ENCODE measurements at places on chromosomes 2 and 18.

DNA sequence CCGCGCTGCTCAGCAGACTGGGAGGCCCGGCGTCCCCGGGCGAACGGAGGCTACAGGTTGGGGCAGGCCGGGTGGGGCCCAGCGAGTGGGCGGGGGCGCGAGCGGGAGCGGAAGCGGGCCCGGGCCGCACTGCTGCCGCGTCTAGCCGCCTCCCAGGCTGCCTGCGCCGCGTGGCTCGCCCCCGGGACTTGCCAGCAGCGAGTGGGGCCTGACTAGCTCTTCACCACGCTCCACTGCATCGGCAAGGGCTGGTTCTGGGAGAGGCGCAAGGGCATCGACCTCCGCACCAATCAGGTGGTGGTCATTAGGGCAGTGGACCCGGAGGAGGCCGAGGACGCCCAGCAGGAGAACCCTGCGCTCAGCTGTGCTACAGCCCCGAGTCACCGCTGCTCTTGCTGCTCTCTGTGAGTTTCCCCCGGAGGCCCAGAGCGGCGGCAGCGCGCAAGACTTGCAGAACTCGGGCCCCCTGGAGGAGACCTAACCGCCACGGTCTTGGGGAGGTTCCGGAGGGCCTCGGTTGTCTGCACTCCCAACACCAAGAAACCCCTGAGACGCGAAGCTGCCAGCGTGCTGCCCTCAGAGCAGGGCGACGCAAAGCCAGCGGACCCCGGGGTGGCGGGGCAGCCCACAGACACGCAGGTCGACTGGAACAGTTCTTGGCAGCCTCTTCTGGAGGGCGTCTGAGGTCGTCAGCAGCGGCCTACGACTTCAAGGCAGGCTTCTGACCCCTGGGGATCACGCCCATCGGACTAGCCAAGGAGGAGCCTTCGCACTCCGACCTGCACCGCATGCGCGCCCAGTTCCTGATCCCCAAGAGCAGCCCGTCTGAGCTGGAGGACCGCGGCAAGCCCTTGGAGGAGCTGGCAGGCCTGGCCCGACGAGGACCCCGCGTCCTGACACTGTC is 27.2 kb upstream of the PTPN2 start:
- peak; percentile 15 for DNase-seq

DNA sequence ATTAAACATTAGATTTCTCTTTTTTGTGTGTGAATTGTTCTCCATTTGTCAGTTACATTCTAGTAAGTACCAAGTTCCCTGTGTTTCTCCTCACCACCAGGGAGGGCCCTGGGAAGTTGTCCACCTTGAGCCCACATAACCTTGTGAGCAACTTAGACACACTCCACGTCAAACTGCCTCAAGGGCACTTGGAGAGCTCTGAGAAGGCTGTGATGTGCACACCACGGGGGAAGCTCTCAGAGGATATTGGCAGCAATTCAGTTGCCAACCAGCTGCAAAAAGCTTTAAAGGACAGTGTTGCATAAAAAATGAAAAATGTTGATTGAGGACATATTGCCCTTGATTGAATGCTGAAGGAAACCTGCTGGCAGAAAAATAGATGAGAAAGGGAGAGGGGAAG is 743.6 kb downstream of the RNF144A start:
- no peak for DNase-seq

GRCh38 chr2:148971547-148971946 is 67.0 kb upstream of the LYPD6B start:
- no peak for DNase-seq

- DNase-seq: no peak
Measured at GRCh38 chr2:66948234-66948633, 448.9 kb upstream of the ETAA1 start.

GRCh38 chr18:48134609-48135008 is 204.2 kb upstream of the SMAD2 start:
- no peak for DNase-seq

- DNase-seq: no peak
Measured at GRCh38 chr2:12895017-12895416, 178.3 kb downstream of the TRIB2 start.

DNA sequence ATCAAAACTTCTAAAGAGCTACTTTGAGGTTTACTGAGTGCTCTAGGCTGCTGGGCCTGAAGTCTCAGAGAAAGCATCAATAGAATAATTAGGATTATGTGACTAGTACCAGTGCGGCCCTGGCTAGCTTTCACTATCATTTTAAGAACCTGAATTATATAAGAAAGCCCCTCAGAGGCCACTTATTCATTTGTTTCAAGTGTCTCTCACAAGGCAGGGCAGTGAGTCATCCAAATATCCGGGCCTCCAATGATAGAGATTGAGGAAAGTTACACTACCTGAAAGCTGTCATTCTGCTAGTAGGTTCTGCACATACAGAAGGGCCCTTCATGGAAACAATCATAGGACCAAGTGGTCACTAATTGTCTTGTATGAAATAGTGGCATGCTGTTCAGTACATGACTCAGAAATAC is 193.1 kb downstream of the L3MBTL4 start:
- no peak for DNase-seq

- DNase-seq: no peak
Measured at GRCh38 chr2:156435396-156435717, 822 bp upstream of the GPD2 start.

GRCh38 chr2:54455131-54455562 is 980 bp upstream of the SPTBN1 start:
- DNase-seq: no peak

DNA sequence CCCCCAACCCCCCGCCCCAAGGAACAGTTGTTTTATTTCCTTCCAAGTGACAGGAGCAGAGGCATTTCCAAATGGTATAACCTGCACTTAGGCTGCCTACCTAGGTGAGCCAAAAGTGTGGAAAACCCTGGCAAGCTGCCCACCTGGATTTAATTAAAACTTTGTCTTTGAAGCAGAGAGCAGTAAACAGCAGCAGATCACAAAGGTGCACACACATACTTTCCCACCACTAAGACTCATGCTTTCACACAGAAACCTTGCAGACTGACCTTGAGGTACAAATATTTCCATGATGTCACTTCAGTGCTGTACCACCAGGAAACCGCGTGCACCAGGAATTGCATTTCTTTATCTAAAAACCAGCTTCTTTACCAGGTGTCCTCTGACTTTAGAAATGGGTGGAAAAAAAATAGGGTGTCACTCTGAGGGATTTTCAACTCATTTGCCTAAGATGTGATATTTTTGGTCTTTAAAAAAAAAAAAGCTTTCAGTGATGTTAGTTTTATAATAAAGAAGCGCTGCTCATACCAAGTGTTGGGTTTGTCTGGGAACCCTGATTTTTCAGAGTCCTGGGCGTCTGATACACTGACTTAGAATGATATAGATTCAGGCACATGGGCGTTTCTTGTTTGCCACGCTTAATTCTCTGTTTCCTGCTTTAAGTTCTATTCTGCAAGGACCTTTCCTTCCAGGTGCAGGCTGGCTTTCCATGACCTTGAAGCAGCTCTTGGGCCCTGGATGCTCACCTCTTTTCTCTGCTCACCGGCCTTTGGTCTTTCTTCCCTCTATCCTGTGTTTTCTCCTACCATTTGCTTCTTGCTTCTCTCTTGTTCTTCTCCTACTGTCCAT is 70.7 kb upstream of the BCL2L11 start:
- no peak for DNase-seq

- DNase-seq: no peak
Measured at GRCh38 chr2:136049011-136049742, 63.8 kb upstream of the DARS1 start.

DNA sequence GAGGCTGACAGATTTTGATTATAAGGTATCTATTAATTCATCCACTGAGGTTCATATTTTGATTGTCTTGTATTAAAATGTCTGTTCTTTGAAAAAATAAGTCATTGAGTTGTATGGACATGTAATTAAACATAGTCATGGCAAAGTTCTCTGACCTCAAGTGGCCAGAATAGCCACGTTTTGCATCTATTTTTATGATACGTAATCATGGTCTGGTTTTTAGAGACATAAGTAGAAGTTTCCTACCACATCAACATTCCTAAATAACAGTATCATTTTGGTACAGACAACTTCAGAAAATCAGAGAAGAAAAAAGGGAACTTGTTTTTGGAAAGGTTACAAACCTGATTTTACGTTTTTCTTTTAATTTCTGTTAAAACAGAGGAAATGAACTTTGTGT is 47.6 kb downstream of the COL5A2 start:
- no peak for DNase-seq

DNA sequence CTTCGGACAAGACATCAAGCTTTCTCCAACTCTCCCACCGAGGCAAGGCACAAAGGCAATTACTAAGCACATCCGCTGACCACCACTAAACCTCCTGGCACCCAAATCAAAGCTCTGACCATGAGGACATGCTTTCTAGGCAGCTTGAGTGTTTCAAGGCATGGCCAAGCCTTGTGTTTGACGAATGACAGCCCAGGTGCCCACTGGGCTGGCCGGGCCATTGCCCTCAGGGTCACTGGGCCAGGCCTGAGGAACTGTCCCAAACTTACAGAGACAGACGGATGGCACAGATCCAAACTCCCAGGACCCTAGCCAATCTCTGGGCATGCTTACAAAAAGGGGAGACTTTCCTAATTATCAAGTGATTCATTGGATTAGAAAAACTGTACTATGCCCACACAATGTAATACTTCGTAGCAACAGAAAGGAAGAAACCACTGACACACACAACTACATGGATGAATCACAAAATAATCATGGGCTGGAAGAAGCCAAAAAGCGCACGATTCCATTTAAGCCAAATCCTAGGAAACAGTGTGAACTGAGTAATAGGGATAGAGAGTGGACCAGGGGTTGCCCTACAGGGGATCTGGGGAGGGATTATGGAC is 20.2 kb downstream of the CRACDL start:
- DNase-seq: no peak

GRCh38 chr18:46156124-46156745 is 52.0 kb downstream of the HAUS1 start:
- DNase-seq: no peak

GRCh38 chr2:43542285-43542933 is 53.4 kb downstream of the THADA start:
- no peak for DNase-seq

DNA sequence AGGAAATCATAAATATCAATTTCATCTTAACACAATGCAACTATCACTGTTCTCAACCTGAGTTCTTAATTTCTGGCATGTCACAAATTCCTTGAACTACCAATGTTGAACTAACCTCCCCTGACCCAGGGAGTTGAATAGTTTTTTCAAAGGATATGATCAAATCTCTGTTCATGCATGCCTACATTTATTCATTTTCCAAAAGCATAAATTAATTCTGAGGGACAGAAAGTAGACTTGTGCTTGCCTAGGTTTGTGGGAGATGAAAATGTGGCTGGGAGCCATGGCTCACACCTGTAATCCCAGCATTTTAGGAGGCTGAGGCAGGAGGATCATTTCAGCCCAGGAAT is 175.7 kb downstream of the TGIF1 start:
- DNase-seq: no peak

GRCh38 chr2:11675423-11676112 is 5.6 kb upstream of the NTSR2 start:
- DNase-seq: no peak

DNA sequence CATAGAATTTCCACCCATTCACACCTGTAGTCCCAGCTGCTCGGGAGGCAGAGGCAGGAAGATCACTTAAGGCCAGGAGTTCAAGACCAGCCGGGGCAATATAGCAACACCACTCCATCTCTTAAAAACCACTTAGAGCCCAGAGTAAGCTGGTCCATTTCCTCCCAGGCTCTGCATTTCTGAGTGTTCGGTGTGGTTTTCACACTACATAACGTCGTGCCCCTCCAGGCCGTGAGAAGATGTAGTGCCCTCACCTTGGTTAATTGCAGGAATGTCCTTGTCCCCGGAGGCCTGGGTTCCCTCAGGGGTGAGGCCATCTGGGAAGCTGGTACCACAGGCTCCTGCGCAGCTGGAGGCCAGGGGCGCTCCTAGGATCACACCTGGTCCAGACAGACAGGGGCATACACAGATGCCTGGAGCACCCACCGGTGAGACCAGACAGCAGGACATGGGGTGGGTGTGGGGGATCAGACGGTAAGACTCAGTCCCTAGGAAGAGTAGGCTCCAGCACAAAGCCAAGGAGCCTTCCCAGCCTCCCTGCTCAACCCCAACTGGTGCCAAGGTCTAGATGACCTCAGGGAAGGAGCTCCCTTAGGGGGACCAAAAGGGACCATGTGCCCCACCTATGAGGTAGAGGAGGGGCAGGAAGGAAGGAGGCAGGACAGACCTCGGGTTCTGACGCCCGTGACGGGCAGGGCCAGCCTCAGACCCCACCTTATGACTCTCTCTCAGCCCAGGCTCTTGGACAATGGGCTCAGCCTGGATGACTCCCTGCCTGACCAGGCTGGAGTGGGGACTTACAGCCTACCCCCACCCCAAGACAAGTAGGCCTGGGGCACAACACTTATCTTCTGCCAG is 752 bp downstream of the ASTL start:
- DNase-seq: no peak

DNA sequence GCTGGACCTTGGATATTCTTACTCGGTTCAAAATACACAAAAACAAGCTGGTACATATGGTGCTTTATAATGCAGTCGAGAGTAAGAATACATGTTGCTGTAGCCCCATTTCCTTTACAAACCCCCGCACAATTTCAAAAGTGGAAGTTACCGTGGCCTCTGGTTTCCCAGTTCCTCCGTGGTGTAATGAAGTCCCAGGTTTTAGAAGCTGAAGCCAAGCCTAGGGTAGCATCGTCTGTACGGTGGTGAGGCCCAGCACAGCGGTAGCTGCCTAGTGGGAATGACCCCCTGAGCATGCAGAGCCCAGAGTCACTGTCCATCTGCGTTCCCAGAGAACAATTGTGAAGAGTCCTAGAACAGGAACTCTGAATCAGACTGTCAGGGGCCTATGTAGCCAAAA is 171.8 kb downstream of the ASXL3 start:
- DNase-seq: no peak

- DNase-seq: no peak
Measured at GRCh38 chr2:120871881-120872620, 136.4 kb downstream of the GLI2 start.

DNA sequence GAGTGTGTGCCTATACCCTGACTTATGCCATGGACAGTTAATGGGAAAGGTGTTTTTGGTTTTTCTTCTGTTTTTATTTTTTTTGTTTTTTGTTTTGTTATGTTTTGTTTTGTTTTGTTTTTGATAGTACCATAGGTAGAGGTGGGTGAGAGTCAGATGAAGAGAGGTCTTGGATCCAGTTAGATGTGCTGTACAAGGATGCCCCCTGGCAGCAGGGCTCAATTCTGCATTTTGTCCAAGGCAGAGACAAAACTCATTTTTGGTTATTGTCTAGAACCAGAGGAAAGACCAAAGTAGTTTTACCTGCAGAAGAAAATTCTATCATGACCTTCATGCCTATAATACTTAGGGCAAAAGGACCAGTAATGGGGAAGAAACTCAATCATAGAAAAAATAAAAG is 48.5 kb downstream of the SLC5A7 start:
- DNase-seq: no peak

GRCh38 chr18:7822435-7823331 is 255.6 kb downstream of the PTPRM start:
- no peak for DNase-seq

GRCh38 chr2:23460993-23461392 is 76.0 kb downstream of the KLHL29 start:
- no peak for DNase-seq

- DNase-seq: no peak
Measured at GRCh38 chr2:169105476-169105875, 36.1 kb downstream of the DHRS9 start.

All from naive thymus-derived CD8-positive, alpha-beta T cell (primary cell).